Sigmoid colon (tissue), 7 donors: ENCODE measurements at places on chromosomes 5 and 9. TPM values are rescaled to one million over a fixed set of nuclear protein-coding genes. Genes with fewer than 3 reads are reported as not detected.

The SH2D3C gene
- 1.4 TPM for polyA plus RNA-seq

The ADRB2 gene
- not detected for polyA plus RNA-seq

The SLC6A7 gene
- polyA plus RNA-seq, result 0.60 TPM

The CHSY3 gene
- polyA plus RNA-seq, result not detected

The GABRA6 gene
- polyA plus RNA-seq, result not detected

The KCNV2 gene
- polyA plus RNA-seq, result not detected

The PCDHGC4 gene
- not detected for polyA plus RNA-seq

The SUSD3 gene
- not detected for polyA plus RNA-seq

The FBP1 gene
- 32.2 TPM for polyA plus RNA-seq

The IFNK gene
- polyA plus RNA-seq, result not detected

The CMYA5 gene
- 0.54 TPM for polyA plus RNA-seq

The CFAP90 gene
- polyA plus RNA-seq, result not detected

The LSM11 gene
- 0.92 TPM for polyA plus RNA-seq

The IARS1 gene
- polyA plus RNA-seq, result 9.0 TPM

The SLC6A3 gene
- polyA plus RNA-seq, result not detected

The SPINK13 gene
- polyA plus RNA-seq, result 0.45 TPM

The FBN2 gene
- 0.23 TPM for polyA plus RNA-seq

The ADAMTS2 gene
- 5.9 TPM for polyA plus RNA-seq

The PDE6A gene
- polyA plus RNA-seq, result 1.6 TPM

The PCDHGA5 gene
- polyA plus RNA-seq, result not detected

The TNFSF8 gene
- polyA plus RNA-seq, result 0.60 TPM

The CCDC69 gene
- 6.0 TPM for polyA plus RNA-seq

The CDHR2 gene
- polyA plus RNA-seq, result 57.9 TPM

The GABRA1 gene
- polyA plus RNA-seq, result 0.06 TPM

The NUTM2F gene
- not detected for polyA plus RNA-seq
